CD4-positive, alpha-beta T cell treated with Interleukin-10 for 1 hour (primary cell): ENCODE measurements at places on chromosomes 4 and X.

- no peak for DNase-seq
These were observed 24.9 kb downstream of the EFNB1 start for GRCh38 chrX:68853665-68854251.

DNA sequence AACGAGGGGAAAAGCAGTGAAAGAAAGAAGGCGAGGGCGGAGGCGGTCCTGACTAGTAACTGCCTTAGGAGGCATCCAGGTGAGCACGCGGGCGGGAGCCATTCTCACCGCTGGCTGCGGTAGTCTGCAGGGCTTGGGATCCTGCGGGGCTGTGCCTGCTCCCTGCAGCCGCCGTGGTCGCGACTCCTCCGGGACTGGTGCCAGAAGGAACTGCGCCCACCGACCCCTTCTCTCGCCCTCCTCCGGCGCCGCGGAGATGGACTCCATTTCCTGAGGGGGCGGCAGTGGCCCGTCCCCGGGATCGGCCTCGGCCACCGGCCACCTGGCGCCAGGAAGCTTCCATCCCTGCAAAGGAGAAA, 543 bp downstream of the NFXL1 start:
- DNase-seq: peak; percentile 25

DNA sequence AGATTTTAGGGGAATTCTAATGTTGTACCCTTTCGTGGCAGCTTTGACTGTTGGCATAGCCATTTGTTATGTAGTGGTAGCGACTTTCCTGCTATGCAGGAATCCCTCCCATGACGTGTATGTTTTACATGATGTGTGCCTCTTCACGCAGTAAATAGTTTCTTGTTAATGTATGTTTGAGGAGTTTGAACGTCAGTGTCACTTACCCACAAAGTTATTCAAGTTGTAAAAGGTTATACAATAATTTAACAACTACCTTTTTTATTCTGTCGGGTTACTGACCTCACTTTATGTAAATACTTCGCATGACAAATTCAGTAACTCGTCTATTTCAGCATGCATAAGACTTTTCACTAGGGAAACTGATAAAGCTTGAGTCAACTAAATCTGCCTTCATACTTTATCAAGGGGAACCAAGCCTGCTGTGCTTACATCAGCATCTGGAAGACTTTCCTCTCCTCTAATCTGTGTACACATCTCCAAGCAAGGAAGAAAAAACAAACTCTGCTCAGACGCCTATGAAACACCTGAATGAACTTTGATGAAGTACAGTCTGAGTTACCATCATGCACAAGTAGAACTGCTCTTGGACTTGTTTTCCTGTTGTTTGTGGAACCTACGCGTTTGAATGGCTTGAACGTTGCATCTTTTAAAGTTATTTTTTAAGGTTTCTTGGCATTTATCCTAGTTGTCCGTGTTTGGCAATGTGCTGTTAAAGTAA, 61.2 kb downstream of the SLC9A6 start:
- DNase-seq: no peak

GRCh38 chrX:40177942-40178715, 80.4 kb upstream of the BCOR start:
- DNase-seq: no peak

GRCh38 chr4:184392316-184392715, 82.0 kb downstream of the IRF2 start:
- DNase-seq: no peak

- DNase-seq: no peak
These were observed 174.6 kb downstream of the SHOX start for GRCh38 chrX:805103-805670.

DNA sequence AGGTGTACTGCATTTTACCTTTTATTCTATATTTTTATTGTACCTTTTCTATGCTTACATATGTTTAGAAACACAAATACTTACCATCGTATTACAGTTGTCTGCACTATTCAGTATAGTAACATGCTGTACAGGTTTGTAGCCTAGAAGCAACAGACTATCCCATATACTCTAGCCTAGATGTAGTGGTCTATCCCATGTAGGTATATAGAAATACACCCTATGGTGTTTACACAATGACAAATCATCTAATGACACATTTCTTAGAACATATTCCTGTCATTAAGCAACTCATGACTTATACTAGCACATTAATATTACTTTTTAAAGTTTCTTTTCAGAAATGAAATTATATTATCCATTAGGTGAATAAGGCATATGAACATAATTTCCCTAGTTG, 111.1 kb upstream of the HPGD start:
- no peak for DNase-seq
